ENCODE measurements at places on chromosomes 6 and 20.
A peak's percentile ranks its signal among the peaks of the same experiment; 100 is the strongest.

GRCh38 chr20:17895641-17896171, 72.9 kb downstream of the SNX5 start:
- DNase-seq: no peak

DNA sequence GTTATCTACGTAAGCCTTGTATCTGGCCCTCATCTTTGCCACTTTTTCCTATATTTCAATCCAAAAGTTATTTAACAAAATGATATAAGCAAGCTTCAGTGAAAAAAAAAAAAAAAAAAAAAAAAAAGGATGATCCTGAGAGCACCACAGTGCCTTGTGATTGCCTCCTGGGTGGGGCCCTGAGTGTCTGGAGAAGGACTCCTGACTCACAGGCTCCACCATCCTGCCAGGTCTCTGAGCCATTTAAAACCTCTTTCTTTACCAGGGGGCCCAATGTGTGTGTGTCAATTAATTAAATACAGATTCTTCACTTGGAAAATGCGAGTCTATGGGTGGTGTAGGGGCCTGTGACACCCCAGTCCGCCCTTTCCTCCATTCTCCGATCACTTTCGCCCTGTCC, 105.2 kb downstream of the SMOC2 start:
- DNase-seq: no peak

GRCh38 chr20:19552221-19553180, 205.6 kb upstream of the RIN2 start:
- DNase-seq: no peak

DNA sequence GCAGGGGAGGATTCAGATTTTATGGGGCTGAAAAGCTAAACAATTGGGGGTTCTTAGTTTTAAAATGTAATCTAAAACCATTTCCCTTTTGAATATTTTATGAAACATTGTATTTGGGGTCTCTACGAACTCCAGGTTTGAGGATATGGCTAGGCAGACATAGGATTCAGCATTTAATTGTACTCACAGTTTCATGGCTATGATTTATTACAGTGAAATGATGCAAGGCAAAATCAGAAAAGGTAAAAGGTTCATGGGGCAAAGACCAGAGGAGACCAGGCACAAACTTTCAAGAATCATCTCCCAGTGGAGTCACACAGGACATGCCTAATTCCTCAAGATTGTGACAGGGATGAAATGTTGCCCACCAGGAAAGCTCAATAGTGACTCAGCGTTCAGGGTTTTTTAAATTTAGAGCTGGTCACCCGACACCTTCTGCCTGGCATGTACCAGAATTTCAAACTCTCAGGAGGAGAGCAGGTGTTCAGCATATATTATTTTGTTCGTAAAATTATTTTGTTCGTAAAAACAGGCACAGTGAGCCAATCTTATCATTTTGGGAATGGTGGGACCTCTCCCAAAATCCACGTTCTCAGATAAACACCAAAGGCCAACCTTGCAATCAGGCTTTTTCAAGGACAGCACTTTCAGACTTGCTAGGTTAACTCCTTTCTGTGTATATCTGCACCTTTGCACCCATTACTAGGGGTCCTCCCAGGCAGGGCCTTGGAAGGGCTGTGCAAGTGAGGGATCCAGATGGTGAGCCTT, 270.3 kb downstream of the NKAIN2 start:
- DNase-seq: no peak

- DNase-seq: no peak
Measured at GRCh38 chr6:158774717-158775449, 44.3 kb downstream of the EZR start.

DNA sequence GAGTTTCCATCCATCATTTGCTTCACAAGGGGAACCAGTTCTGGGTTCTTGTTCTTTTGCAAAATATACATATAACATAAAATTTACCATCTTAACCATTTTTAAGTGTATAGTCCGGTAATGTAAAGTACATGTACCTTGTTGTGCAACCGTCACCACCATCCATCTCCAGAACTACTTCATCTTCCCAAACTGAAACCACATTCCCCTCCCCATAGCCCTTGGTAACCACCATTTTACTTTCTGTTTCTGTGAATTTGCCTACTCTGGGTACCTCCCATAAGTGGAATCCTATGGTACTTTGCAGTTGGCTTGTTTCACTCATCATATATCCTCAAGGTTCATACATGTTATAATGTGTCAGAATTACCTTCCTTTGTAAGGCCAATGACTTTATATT, 70.3 kb upstream of the DSP start:
- no peak for DNase-seq

- DNase-seq: no peak
Measured at GRCh38 chr6:107784669-107785068, 39.4 kb downstream of the SCML4 start.

DNA sequence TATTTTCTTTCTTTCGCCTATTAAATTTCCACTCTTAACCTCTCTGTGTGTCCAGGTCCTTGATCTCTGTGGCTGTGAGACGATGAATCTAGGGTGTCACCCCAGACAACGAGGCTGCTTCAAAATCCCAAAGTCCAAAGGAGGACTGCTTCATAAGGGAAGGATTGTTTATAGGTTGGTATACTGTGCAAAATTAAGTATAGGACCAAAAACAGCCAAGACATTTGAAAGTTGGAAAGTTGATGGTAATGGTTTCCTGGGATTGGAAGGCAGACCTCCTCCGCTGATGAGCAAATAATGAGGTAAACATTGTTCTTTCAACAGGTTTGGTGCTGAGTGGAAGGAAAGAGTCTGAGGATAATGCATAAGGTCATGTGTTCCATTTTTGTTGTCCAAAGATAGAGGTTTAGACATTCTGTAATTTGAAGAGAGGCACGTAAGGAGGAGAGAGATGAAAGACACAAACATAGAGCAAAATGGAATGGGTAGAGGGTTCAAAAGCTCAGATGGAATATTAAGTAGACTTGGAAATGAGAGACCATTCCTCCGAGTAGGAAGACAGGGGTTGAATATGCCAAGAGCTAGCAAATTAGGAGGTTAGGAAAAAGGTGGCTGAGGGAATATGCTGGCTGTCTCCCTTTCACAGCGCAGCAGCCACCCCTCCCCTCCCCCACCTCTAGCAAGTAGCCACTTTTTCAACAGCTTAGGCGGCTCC, 24.8 kb downstream of the ZNF311 start:
- no peak for DNase-seq

DNA sequence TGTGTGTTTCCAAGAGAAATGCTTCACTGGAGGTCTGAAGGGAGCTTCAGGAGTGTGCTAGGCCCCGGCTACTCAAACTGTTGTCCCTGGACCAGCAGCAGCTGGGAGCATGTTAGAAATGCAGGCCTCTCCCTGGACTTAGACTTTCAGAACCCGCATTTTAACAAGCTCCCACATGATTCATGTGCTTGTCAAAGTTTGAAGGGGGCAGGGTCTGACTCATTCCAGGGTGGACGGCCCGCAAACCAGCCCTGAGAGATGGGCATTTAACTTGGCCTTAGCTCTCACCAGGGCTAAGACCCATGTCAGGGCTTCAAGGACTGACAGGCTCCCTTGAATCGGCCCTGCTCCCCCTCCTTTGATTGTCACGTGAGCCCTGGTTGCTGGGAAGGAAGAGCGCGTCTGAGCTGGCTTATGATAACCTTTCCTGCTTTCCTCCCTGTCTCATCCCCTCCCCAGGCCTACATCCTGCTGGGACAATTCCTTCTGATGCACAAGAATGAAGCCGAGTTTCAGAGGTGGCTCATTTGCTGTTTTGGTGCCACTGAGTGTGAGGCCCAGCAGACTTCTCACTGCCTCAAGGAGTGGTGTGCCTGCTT, 35.5 kb downstream of the BANF2 start:
- DNase-seq: no peak

GRCh38 chr20:34403908-34404307, 40.8 kb downstream of the ITCH start:
- no peak for DNase-seq

- DNase-seq: no peak
Measured at GRCh38 chr6:168124158-168124557, 45.1 kb upstream of the FRMD1 start.

GRCh38 chr6:26588965-26589364, 7.8 kb upstream of the ABT1 start:
- no peak for DNase-seq

- DNase-seq: no peak
Measured at GRCh38 chr6:71460933-71461332, 172.3 kb downstream of the OGFRL1 start.

DNA sequence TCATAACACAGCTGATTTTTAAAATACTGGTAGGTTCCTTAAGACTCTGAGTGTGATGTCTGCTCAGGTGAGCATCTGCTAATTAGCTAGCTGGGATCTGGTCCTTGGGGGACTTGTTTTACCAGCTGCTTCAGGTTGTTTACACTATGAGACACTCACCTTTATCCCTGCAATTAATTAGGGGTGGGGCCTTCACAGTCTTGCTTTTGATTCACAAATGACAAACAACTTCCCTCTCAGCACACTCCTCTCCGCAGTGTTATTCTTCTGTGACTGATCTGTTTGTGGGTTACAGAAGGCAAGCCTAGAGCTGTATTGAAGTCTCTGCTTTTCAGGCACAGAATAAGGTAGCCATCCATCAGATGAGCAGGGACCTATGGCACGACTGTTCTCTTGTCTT, 62.0 kb upstream of the CD83 start:
- no peak for DNase-seq

- DNase-seq: no peak
Measured at GRCh38 chr6:97790926-97791590, 508.0 kb upstream of the MMS22L start.

- DNase-seq: no peak
Measured at GRCh38 chr6:140490081-140490480, 1115.6 kb upstream of the CITED2 start.

- no peak for DNase-seq
Measured at GRCh38 chr6:116437656-116438055, 23.5 kb upstream of the CALHM6 start.

DNA sequence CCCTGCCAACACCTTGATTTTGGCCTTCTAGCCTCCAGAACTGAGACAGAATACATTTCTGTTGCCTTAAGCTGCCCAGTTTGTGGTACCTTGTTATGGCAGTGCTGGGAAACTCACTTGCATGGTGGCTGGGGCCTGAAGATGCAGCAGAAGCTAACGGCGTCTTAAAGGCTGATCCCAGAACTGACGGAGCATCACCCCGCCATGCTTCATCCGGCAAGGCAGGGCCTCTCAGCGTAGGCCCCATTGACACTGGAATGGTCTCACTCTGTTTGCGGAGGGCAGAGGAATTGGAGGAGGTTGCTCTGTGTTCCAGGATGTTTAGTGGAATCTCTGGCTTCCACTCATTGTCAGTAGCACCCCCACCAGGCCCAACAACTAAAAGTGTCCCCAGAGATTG, 102.1 kb downstream of the JPH2 start:
- no peak for DNase-seq

GRCh38 chr20:32511358-32512046, 73.6 kb downstream of the NOL4L start:
- no peak for DNase-seq

DNA sequence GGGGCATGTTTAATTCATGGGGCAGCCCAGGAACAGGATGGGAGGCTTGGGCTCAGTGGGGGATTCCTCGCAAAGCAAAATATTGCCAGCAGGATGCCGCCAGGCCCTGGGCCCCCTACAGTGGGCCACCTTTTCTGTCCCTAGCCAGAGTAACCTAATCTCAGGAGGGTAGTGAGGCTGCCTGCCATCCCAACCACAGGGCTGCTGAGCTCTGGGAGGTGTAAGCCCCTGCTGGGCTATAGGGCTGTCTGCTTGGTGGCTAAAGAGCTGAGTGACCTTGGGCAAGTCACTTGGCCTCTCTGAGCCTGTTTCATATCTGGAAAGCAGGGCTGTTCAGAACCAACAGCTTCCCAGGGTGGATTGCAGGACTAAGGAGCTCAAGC, 35.7 kb upstream of the CDH22 start:
- no peak for DNase-seq

DNA sequence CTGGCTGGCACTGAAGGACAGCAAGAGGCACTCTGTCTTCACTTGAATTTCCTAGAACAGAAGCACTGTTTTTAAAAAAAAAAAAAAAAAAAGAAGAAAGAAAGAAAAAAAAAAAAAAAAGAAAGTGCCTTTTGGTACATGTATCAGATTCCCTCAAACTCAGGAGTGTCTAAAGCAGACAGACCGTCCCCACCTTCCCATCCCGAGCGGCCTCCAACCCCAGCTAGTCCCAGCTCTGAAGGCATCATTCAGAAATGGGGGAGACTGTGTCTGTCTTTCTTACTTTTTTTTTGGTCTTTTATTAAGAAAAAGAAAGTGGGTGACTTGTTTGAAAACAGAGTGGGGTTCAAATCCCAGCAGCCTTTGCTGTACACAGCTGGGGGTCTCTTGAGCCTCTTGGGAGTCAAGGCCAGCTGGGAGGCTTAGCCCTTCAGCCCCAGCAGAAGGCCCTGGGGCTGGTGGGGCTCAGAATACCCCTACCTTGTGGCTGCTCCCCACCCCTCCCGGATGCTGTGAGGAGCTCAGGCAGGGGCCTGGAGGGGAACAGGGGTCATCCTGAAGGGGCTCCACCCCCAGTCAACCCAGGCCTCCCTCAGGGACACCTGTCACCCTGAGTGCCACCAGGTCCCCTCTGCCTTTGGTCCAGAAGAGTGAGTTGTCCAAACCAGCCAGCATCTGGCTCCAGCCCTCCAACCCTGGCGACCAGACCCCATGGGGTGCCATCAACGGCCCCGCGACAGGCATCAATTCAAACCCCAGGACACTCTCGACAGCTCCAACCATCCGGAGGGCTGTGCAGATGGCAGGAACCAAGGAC, 128.3 kb downstream of the TAF4 start:
- DNase-seq: no peak

- DNase-seq: peak; percentile 43
Measured at GRCh38 chr6:137927777-137928218, 60.7 kb downstream of the TNFAIP3 start.

DNA sequence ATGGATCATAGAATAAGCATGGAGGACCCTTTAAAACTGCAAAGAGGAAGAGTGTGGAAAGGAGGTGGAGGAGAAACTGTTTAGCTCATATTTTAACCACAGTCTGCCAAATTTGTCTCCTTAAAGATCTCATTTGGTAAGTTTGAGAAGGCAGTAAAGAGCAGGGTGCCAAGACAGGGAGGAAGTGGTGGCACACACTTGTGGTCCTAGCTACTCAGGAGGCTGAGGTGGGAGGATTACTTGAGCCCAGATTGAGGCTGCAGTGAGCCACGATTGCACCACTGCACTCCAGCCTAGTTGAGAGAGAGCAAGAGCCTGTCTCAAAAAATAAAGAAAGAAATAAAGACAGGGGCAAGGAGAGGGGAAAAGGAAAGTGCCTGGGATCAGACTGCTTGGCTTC, 16.8 kb upstream of the DCBLD1 start:
- no peak for DNase-seq

GRCh38 chr6:722077-722524, 29.2 kb upstream of the EXOC2 start:
- peak; percentile 56 for DNase-seq

DNA sequence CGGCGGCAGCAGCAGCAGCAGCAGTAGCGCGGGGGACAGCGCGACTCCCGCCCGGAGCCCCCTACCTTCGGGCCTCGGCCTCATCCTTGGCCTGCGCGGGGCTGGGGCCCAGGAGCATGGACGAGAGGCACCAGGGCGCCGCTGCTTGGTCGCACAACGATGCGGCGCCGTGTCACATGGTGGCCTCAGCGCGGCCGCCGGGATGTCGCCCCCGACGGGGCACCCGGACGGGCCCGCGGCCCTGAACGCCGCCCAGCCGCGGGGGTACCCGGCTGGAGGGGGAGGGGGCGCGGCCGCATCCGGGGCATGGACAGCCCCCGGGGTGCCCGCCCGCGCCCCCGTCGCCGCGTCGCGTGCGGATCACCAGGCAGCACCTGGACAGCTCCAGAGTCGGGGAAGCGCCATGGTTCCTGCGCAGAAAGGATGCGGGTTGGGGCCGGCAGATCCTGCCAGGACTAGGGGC, 57.1 kb downstream of the CDH22 start:
- no peak for DNase-seq
